CD4-positive, alpha-beta T cell (primary cell): ENCODE measurements at places on chromosomes 6 and 20.

GRCh38 chr20:36737183-36737499 lies 8.7 kb downstream of the NDRG3 start:
- H3K4me1 ChIP-seq: peaks cover 28% of the 10 kb centered on the region
- no peak for DNase-seq
- no peak overlapping the region for H3K27ac ChIP-seq
- H3K27me3 ChIP-seq: no peaks in the 10 kb centered on the region

- no peak overlapping the region for H3K27ac ChIP-seq
- DNase-seq: no peak
- no peak overlapping the region for H3K4me3 ChIP-seq
- peaks cover 28% of the 10 kb centered on the region for H3K4me1 ChIP-seq
These were observed 195.8 kb upstream of the ZNF184 start for GRCh38 chr6:27668442-27669294.

DNA sequence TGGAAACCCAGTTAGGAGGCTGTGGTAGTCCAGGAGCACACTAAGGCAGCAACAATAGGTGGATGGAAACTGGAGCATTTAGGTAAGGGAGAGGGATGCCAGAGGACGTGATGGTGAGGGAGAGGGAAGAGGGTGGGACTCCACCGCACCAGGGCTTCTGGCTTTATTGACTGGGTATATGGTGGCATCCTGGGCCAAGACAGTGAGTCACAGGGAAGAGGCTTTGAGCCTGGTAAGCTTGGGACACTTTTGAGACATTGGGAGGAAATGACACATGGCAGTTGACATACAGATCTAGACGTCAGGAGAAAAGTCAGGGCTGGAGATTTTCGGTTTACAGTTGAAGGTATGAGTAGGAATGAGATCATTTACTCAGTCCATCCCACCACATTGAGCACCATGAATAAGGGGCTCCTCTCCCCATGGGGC lies 14.9 kb downstream of the NT5E start:
- H3K4me1 ChIP-seq: peaks cover 46% of the 10 kb centered on the region
- H3K27ac ChIP-seq: no peak overlapping the region
- H3K27me3 ChIP-seq: no peaks in the 10 kb centered on the region
- no peak for DNase-seq
- H3K4me3 ChIP-seq: no peak overlapping the region

DNA sequence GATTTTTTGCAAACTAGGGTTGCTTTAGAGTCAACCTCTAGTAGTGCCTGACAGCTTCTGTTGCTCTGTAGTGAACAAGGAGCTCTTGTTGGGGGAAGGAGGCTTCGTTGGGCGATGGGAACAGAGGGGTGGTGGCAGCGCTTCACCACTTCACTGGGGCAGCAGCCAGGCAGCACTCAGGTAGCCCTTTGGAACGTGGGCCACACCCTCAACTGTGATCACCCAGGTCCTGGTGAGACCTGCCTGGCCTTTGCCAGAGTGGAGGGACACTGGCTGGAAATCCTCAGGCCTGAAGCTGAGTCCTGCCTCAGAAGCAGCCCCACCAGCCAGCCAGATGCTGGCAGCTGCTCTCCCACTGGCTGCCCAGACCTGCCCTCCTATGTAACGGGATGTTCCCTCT lies 10.4 kb upstream of the EDN3 start:
- H3K27ac ChIP-seq: no peak overlapping the region
- no peaks in the 10 kb centered on the region for H3K4me1 ChIP-seq
- H3K27me3 ChIP-seq: peaks cover 6% of the 10 kb centered on the region
- H3K36me3 ChIP-seq: no peaks in the 10 kb centered on the region
- no peak overlapping the region for H3K4me3 ChIP-seq

DNA sequence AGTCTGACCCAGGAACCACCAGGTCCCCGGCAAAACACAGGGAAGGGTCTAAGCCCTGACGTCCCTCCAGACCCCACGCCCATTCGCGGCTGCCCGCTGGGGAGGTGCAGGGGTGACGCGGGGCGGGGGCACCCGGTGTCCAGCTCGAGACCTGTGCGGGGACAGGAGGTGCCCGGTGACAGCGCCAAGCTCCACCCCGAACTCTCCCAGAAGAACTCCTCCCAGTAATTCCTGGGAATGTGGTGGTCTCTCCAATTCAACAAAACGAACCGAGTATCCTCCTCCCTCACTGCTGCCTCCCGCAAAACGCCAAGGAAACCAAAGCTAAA lies 164.1 kb upstream of the PDE10A start:
- no peak for DNase-seq
- H3K4me3 ChIP-seq: no peak overlapping the region
- peaks cover 4% of the 10 kb centered on the region for H3K4me1 ChIP-seq
- no peaks in the 10 kb centered on the region for H3K36me3 ChIP-seq
- H3K27me3 ChIP-seq: no peaks in the 10 kb centered on the region
- no peak overlapping the region for H3K27ac ChIP-seq

DNA sequence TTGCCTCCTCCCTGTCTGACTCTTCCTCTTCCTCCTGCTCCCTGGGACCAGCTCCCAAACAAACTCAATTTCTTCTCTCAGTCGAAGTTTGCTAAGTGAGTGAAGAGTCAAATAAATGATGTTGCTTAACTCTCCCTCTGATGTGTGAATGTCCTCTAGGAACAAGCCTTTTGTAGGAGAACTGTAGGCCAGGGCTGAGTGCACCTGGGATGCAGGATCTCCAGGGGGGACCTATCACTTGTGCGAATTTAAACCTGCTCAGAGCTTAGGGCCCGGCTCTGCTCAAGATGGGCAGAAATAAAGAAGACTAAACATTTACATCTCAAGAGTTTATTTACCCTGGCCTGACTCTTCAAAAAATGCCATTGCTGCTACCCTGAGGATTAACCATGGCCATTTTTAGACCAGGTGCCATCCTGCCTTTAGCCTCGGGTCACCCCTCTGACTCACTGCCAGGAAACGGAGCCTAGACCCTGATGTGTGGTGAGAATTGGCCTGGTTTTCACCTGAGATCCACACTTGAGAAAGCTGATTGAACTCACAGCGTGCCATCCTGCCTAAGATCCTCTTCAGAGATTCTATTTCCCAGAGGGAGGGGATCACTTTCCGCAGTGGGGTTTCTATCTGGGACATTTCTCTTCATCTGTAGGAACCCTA lies 63.6 kb upstream of the CD93 start:
- H3K4me1 ChIP-seq: no peaks in the 10 kb centered on the region
- H3K27ac ChIP-seq: no peak overlapping the region
- no peaks in the 10 kb centered on the region for H3K36me3 ChIP-seq
- no peak overlapping the region for H3K4me3 ChIP-seq

DNA sequence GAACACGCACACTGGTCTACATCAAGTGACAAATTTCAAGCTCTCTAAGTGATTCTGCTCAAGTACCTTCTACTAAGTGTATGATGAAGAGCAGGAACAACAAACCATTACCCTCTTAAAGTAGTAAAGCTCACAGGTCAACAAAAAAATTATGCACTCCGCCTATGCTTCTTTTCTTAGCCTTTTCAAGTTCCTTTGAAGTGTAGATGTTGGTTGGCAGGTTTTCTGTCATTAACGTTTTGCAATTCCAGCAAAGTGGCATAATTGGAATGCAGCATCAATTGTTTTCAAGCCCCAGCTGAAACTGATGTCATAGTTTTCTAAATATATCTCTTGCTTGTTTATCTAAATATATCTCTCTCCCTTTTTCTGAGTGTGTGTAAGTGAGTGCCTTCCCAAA lies 396.9 kb upstream of the EYS start:
- H3K27ac ChIP-seq: no peak overlapping the region
- H3K4me1 ChIP-seq: no peaks in the 10 kb centered on the region
- no peak overlapping the region for H3K4me3 ChIP-seq
- no peaks in the 10 kb centered on the region for H3K36me3 ChIP-seq
- no peak for DNase-seq
- no peaks in the 10 kb centered on the region for H3K27me3 ChIP-seq

DNA sequence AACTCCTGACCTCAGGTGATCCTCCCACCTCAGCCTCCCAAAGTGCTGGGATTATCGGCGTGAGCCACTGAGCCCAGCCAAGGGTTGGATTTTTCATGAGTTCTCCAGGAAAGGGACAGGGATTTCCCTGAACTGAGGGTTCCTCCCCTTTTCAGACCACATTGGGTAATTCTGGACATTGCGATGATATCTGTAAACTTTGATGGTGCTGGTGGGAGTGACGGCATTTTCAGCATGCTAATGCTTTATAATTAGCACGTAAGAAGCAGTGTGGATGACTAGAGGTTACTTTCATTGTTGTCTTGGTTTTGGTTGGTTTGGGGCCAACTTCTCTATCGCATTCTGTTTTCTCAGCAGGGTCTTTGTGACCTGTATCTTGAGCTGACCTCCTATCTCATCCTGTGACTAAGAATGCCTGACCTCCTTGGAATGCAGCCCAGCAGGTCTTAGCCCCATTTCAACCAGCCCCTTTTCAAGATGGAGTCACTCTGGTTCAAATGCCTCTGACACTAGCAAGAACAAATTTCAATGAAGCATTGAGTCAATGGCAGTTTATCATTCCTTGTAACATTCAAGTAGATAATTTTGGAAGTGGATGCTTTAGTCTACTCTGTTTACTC lies 156.5 kb downstream of the TTLL2 start:
- no peak for DNase-seq
- H3K27ac ChIP-seq: no peak overlapping the region
- H3K27me3 ChIP-seq: peaks cover 5% of the 10 kb centered on the region
- H3K4me3 ChIP-seq: no peak overlapping the region
- H3K36me3 ChIP-seq: no peaks in the 10 kb centered on the region

- H3K27me3 ChIP-seq: peaks cover 27% of the 10 kb centered on the region
- no peaks in the 10 kb centered on the region for H3K36me3 ChIP-seq
- no peak overlapping the region for H3K27ac ChIP-seq
- no peak for DNase-seq
These were observed 23.4 kb upstream of the FRMD1 start for GRCh38 chr6:168102315-168102985.

DNA sequence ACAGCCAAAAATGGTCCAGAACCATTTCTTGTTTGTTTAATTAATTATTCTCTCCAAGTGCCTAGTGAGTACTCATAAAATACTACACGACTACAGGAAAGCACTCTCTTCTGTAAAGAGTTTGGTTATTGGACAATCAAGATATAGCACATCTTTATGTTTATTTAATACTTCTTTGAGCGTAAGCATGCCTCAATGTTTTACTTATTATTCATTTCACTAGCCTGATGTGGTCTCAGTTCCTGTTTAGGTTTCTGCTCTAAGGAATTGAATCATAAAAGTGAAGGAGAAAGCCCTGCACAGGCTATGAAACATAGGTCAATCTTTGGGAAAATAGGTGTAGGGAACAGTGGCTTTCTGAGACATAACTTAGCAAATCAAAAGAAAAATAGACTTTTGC lies 45.9 kb upstream of the AIG1 start:
- H3K27me3 ChIP-seq: no peaks in the 10 kb centered on the region
- no peak for DNase-seq
- no peak overlapping the region for H3K4me3 ChIP-seq
- H3K4me1 ChIP-seq: no peaks in the 10 kb centered on the region

- H3K4me1 ChIP-seq: no peaks in the 10 kb centered on the region
- H3K27ac ChIP-seq: no peak overlapping the region
- no peak overlapping the region for H3K4me3 ChIP-seq
- no peaks in the 10 kb centered on the region for H3K36me3 ChIP-seq
- no peaks in the 10 kb centered on the region for H3K27me3 ChIP-seq
These were observed 21.4 kb downstream of the GSTA2 start for GRCh38 chr6:52741872-52742271.

GRCh38 chr6:135922174-135922573 lies 70.7 kb downstream of the PDE7B start:
- no peaks in the 10 kb centered on the region for H3K36me3 ChIP-seq
- no peak overlapping the region for H3K27ac ChIP-seq
- no peaks in the 10 kb centered on the region for H3K27me3 ChIP-seq
- DNase-seq: no peak
- no peak overlapping the region for H3K4me3 ChIP-seq
- no peaks in the 10 kb centered on the region for H3K4me1 ChIP-seq

DNA sequence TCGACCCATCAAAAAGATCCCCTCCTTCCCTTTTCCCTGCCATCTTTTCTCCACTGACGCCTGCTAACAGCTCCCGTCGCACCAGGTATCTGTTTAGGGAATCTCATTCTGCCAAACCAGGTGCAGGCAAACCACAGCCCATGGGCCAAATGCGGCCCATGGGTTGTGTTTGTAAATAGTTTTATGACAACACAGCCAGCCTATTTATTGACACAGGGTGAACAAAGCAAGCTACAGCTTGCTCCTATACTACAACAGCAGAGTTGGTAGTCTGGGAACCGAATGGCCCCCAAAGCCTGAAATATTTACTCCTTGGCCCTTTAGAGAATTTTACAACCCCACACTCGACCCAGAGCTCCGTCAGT lies 16.4 kb downstream of the NFATC2 start:
- peaks cover 72% of the 10 kb centered on the region for H3K4me1 ChIP-seq
- H3K27ac ChIP-seq: peak overlapping the region; percentile 44
- H3K36me3 ChIP-seq: peaks cover 28% of the 10 kb centered on the region
- H3K4me3 ChIP-seq: peak overlapping the region; percentile 27
- DNase-seq: no peak
- no peaks in the 10 kb centered on the region for H3K27me3 ChIP-seq
